NCI-H460 (cell line): ENCODE measurements at places on chromosomes 6 and 20. TPM values are rescaled to one million over a fixed set of nuclear protein-coding genes. Genes with fewer than 3 reads are reported as not detected.

- DNase-seq = no peak
Measured at GRCh38 chr20:42212391-42212790, 594.2 kb upstream of the CHD6 start.

DNA sequence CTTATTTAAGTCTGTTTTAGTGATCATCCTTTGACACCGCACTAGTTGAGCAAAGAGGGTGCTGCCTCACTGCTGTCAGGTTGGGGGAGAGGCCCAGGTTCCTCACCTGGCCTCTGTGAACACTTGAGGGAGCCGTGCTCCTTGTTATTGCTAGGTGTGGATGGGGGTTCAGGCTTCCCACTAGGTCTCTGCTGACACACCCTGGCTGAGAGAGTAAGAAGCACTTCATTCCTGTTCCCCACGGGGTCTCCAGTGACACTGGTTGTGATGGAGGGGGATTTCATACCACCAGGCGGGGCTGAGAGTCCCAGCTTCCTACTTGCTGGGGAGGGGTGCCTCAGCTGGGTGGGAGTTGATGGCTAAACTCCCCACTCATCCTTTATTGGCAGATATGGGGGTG, 11.1 kb upstream of the NOTCH4 start:
- DNase-seq = no peak

DNA sequence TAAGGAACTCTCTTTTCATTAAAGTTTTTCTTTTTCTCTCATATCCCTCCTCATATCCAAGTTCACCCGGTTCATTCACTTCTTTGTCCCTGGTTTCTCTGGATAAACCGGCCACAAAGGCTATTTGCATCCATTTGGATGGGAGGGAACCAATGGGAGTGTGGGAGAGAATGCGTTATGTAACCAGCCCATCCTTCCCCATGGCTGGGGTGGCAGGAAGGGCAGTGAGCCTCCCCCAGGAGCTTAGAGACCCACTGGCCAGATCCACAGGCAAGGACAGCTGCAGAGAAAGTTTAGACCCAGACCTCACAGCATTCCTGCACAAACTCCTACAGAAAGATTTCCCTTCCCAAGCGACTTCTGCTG, 10.7 kb downstream of the CASS4 start:
- no peak for DNase-seq

- peak; percentile 48 for DNase-seq
Measured at GRCh38 chr20:9392892-9393857, 121.2 kb upstream of the LAMP5 start.

- no peak for DNase-seq
Measured at GRCh38 chr6:116158641-116159040, 32.7 kb upstream of the COL10A1 start.

OCSTAMP gene
- total RNA-seq = not detected in 2 replicates

DNA sequence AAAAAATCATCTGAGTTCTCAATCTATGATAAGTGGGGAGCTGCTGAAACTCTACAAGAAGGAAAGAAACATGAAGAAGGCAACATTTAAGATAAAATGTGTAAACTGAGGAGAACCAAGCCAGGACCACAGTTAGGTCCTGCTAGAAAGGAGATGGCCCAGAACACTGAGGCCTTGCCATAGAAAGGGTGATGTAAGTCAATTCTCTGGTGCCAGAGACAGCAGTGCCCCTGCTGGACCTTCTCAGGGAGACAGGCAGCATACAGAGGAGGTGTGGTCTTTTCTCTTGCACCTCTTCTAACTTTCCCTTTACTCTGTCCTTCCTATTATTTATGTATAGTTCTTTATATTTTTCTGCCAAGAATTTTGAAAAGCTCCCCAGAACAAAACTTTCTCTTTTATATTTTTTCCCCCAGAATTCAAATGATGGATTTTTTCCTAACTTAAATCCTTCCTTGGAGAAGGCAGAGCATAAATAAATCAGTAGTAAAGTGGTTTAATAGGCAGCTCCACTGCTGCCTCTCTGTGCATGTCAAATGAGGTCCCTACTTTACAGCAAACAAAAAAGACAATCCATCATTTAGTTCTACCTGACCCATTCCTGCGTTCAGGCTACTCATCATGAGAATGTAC, 9.0 kb downstream of the UQCC2 start:
- peak; percentile 49 for DNase-seq

SULF2 gene
- total RNA-seq = 3.9 and 4.5 TPM in 2 replicates

DNA sequence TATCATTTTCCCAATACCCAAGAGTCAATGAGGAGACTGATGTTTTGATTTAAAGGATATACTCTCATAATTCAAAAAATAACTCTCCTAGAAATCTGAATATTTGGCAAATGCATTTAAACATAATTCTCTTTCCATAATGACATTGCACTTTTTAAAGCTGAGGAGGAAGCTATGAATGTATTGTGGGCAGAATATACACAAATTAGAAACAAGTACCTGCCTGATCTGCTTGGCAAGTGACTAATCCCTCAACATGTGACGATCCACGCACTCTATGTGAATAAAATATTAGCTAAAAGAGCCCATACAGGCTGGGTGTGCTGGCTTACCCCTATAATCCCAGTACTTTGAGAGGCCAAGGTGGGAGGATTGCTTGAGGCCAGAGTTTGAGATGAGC, 88.3 kb upstream of the CCDC28A start:
- DNase-seq = no peak

GRCh38 chr6:63066055-63066704, 145.1 kb upstream of the FKBP1C start:
- peak; percentile 9 for DNase-seq

EGFL8 gene
- total RNA-seq = 3.7 and 6.0 TPM in 2 replicates

DNA sequence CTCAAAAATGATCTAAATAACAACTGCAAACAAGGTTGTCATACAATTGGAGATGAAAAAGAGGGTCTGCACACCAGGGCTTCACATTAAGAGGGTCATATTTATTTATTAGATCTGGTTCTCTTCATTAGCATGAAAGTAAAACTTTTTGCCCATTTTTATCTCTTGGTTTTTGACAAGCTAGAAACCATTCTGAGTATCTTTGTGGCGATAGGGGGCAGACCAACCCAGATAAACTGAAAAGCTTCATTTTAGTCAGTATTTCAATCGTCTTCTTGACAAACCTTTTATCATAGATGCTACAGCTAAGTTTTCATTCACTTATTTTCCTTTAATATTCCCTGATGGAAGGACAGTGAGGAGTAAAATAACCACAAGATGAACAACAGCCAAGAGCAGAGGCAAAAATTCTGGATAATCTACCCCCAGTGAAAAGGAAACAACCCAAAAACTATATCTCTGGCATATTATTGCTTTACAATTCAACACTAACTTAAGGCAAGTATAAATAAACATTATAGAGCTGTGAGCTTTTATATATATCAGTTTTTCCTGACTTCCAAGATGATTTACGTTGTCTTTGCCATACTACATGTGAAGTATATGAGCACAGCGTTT, 45.2 kb downstream of the THEMIS start:
- DNase-seq = no peak

VWA7 gene
- total RNA-seq = 0.47 and 0.81 TPM in 2 replicates

GGTLC1 gene
- total RNA-seq = not detected in 2 replicates

- DNase-seq = no peak
Measured at GRCh38 chr6:17475606-17476244, 82.3 kb downstream of the CAP2 start.

PRELID3B gene
- 280 and 290 TPM in 2 replicates for total RNA-seq

- no peak for DNase-seq
Measured at GRCh38 chr6:144730088-144730645, 445.0 kb downstream of the UTRN start.

COL19A1 gene
- total RNA-seq = 0.12 TPM in 1 of 2 replicates, not detected in the other

DNA sequence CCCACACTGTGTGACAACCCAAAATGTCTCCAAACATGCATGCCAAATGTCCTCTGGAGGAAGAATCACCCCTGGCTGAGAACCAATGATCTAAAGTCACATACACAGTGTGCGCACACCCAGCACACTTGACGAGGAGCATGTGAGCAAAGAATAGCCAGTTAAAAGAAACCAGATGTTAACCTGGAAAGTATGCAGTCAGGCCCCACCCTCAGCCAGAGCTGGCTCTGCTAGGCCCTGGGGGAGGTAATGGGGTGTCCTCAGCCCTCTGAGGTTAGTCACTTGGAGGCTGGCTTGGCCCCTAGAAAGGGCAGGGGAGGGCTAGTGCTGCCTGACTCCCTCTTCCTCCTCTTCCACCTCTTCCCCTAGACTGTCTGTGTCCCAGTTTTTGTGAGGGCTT, 15.2 kb upstream of the GUCA1A start:
- DNase-seq = no peak

DNA sequence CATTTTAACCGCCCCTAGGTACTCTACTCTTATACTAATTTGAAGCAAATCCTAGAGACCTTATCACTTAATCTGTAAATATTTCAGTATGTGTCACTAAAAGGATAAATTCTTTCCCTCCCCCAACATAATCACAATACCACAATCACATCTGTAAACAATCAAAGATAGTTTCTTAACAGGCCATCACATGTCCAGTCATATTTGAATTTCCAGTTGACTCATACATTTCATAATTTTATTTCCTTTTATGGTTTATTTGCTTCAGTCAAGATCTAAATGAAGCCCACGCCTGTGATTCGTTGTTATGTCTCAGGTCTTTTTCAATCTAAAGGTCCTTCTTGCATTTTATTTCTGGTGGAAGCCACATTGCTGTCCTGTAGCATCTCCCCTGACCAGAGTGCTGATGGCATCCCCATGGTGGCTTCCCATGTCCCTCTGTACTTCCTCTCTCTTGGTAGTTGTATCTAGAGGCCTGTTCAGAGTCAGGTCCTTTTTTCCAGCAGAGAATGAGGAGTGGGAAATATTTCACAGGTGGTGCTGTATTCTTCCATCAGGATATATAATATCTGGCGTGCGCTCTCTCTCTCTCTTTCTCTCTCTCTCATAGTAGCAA, 128.6 kb upstream of the SLC22A23 start:
- DNase-seq = peak; percentile 16
